Pancreas (tissue), 10 donors: ENCODE measurements at places on chromosomes 7 and 10. TPM values are rescaled to one million over a fixed set of nuclear protein-coding genes. Genes with fewer than 3 reads are reported as not detected.
A peak's percentile ranks its signal among the peaks of the same experiment; 100 is the strongest.

The ZNF25 gene
- 3.9 TPM for total RNA-seq

The GATA3 gene
- 0.12 TPM for total RNA-seq

The SPOCK2 gene
- 0.84 TPM for total RNA-seq

DNA sequence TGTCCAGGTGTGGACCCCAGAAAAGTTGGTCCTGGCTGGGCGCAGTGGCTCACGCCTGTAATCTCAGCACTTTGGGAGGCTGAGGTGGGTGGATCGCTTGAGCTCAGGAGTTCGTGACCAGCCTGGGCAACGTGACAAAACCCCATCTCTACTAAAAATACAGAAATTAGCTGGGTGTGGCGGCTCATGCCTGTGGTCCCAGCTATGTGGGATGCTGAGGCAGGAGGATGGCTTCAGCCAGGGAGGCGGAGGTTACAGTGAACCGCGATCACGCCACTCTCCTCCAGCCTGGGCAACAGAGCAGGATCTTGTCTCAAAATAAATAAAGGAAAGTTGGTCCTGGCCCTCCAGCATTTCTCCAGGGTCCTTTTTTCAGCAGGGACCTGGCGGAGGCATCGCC is 1.4 kb downstream of the NUDT1 start:
- no peak overlapping the region for H3K27ac ChIP-seq
- no peaks in the 10 kb centered on the region for H3K27me3 ChIP-seq
- no peaks in the 10 kb centered on the region for H3K36me3 ChIP-seq
- DNase-seq, result no peak
- no peaks in the 10 kb centered on the region for H3K4me1 ChIP-seq
- H3K4me3 ChIP-seq, result no peak overlapping the region

GRCh38 chr10:43249151-43249961 is 17.5 kb downstream of the RASGEF1A start:
- H3K27ac ChIP-seq, result no peak overlapping the region
- DNase-seq, result peak; percentile 50
- H3K27me3 ChIP-seq, result no peaks in the 10 kb centered on the region

DNA sequence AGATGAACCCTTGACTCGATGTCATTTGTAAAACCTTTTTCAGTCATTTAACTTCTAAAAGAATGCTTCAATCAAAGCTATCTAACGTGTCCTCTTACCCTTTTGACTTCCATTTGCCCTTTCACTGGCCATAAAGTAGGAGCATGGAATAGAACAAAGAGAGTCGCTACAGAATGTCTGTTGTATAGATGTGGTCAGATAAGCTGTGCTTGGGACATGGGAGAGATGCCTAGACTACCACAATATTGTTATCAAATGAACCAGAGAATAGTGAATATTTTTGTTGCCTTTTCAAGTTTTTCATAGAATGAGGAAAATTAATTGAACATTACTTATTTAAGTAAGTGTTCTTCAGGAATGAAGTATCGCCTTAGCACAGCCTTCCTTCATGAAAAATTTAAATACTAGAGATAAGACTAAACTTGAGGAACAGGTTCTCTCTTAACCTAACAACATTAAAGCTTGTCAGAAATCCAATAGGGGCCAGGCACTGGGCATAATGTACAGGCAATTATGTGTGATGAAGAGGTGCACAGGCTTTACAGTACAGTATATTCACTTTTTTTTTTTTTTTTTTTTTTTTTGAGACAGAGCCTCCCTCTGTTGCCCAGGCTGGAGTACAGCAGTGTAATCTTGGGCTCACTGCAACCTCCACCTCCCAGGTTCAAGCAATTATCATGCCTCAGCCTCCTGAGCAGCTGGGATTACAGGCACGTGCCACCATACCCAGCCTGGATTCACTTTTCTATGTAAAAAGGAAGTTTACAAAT is 7.5 kb upstream of the KMT2E start:
- H3K27ac ChIP-seq, result peak overlapping the region; percentile 41
- H3K4me3 ChIP-seq, result no peak overlapping the region
- H3K4me1 ChIP-seq, result peaks cover 66% of the 10 kb centered on the region

DNA sequence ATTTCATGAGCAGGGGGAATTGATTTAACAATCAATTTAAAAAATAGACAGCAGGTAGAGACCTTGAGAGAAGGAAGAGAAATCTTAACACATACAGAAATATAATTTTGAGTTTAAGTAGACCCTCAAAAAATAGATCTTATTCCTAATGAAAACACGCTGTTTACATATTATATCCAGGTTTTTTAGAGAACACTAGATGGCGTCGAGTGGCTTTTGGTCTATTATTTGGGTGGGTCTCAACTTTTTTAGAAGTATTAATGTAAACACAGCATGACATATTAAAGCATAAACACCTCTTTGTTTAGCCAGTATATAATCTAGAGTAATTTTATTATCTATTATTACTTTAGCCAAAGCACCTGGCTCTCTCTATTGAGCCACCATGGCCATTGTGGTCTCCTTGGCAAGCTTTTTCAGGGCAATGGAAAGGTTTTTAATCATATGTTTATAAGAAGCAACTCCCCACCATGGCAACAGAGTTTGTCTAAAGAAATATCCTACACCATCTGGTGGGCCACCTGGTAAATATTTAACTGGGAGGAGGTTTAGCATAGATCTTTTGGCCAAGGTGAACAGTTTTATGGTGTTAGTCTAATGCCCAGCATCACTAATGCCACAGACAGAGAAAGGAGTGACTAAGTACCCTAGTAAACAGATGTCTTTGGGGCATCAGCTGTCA is 59.7 kb upstream of the PRSS1 start:
- peak; percentile 28 for DNase-seq
- no peaks in the 10 kb centered on the region for H3K4me1 ChIP-seq
- H3K4me3 ChIP-seq, result no peak overlapping the region
- no peaks in the 10 kb centered on the region for H3K27me3 ChIP-seq
- no peak overlapping the region for H3K27ac ChIP-seq
